ENCODE measurements at places on chromosomes 1 and 21.

- DNase-seq: peak; percentile 26
Measured at GRCh38 chr1:42736152-42736551, 3.9 kb downstream of the CLDN19 start.

DNA sequence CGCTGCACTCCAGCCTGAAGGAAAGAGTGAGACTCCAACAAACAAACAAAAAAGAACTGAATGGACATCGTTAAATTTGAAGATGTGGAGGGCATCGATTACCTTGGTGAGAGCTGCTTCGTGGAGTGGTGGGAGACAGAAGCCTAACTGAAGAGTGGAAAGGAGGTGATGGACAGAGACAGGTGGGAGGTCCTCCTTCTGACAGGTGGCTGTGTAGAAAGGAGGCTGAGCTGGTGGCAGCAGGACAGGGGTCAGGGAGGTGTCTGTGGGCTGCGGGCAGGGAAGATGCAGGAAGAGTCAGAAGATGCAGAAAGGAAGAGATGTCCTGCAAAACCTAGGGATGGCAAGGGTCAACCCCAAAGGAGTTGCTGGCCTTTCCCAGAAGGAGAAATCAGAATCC, 30.5 kb downstream of the C1orf216 start:
- no peak for DNase-seq

GRCh38 chr21:29826386-29826785, 113.4 kb downstream of the GRIK1 start:
- no peak for DNase-seq

DNA sequence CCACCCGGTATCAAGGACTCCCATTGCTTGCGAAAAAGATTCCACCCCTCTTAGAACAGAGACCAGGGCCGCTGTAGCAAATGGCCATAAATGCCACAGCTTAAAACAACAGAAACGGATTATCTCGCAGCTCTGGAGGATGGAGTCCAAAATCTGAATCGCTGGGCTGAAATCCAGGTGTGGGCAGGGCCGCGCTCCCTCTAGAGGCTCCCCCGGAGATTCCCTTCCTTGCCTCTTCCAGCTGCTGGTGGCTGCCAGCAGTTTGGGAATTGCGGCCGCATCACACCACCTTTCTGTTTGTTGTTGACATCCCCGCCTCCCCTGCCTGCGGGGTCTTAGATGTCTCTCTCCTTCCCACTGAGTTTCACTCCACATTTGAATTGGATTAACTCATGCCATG, 15.6 kb downstream of the PDE9A start:
- DNase-seq: no peak

GRCh38 chr1:234327577-234328164, 45.6 kb upstream of the COA6 start:
- DNase-seq: no peak

DNA sequence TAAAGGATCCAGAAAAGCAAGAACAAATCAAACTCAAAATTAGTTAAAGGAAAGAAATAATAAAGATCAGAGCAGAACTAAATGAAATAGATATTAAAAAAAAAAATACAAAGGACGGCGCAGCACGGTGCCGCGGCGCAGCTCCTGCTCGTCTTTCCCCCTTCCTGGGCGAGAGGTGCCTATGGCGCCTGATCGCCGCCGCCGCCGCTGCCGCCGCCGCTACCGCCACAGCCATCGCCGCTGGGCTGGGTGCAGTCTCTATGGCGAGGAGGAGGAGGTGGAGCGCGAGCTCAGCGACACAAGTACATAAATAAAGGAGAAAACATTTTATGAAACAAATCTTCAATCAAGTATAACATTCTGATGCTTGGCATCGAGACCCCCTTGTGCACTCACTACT, 77.6 kb upstream of the VANGL1 start:
- no peak for DNase-seq

DNA sequence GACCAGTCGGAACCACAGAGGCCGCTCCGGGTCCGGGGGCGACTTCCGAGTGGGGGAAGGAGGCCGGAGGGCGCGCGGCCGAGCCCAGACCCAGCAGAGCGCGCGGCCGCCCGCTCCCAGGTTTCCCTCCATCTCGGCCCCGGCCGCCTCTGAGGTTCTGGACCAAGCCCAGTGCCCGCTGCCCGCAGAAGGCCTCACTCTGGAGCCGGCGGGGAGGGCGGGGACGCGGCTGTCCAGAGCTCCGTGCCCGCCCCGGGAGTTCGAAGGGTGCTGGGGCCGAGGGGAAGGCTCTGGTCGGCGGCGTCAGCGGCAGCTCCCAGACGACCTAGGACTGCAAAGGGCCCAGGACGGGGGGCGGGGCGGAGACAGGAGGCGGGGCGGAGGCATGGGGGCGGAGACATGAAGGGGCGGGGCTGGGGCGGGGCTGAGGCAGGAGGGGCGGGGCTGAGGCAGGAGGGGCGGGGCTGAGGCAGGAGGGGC, 48.0 kb upstream of the SLC19A1 start:
- DNase-seq: no peak

GRCh38 chr1:41496080-41497055, 11.9 kb upstream of the EDN2 start:
- DNase-seq: no peak

- DNase-seq: no peak
Measured at GRCh38 chr1:109299558-109300343, 7.1 kb downstream of the MYBPHL start.

DNA sequence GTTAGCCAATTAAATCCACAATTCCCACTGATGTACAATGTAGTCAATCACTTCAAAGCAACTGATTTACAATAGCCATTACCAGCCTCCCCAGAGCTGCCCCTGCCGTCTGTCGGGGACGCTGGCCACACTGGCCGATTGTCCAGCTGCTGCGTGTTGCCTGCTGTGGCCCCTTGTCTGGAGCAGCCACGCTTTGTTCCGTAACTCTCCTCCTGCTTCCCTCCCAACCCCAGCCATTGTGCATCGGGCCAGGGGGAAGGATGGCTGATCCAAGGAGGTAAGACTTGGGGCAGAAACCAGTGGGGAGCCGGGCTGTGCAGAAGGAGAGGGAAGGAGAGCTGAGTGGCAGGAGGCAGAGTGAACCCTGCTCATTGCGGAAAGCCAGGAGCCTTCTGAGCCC, 83.6 kb upstream of the LYST start:
- no peak for DNase-seq

DNA sequence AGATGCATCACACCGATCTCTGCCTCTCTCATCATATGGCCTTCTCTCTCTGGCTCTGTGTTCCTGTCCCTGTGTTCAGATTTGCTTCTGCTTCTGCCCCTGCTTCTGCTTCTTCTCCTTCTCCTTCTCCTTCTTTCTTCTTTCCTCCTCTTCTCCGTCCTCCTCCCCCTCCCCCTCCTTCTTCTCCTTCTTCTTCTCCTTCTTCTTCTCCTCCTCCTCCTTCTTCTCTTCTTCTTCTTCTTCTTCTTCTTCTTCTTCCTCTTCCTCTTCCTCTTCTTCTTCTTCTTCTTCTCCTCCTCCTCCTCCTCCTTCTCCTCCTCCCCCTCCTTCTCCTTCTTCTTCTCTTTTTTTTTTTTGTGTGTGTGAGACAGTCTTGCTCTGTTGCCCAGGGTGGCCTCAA, 139.9 kb upstream of the KLHDC7A start:
- no peak for DNase-seq

- no peak for DNase-seq
Measured at GRCh38 chr1:82197606-82198005, 396.9 kb downstream of the ADGRL2 start.

DNA sequence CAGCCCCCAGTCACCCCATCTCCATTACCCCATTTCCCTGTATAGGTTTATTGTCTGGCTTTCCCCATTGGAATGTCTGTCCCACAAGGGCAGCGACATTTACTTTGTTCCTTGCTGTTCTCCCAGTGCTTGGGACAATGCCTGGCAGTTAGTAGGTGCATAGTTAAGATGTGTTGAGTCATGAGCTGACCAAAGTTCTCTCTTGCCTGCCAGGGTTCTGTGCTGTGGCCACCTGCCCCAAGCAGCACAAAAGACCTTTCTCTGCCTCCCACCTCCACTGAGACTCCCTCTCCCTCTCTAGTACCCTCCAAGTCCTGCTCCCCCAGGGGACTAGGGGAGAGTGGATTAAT, 40.0 kb downstream of the TMCO4 start:
- no peak for DNase-seq
